ENCODE measurements at places on chromosomes 3 and 15.

DNA sequence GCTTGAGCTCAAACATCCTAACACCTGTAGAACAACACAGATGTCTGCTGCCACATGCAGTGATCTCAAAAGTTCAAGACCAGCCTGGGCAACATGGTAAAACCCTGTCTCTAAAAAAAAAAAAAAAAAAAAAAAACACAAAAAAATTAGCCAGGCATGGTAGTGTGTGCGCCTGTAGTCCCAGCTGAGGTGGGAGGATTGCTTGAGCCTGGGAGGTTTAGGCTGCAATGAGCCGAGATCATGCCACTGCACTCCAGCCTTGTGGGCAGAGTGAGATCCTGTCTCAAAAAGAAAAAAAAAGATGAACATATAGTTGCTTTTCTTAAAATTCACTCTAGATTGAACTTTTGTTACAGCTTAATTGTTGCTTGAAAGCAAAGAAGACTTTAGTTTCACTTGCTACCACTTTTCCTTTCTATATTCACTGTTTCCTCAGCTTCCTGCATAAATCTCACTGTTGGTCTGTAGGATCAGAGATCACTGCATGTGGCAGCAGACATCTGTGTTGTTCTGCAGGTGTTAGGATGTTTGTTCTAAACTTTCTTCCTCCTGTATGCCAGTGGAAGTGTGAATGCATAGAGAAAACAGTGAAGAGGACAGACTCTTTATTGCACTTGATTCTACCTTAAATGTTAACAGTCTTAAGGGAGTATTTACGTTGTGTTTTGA, 12.6 kb downstream of the RAB11A start:
- H3K27me3 ChIP-seq = no peaks in the 10 kb centered on the region
- peak overlapping the region; percentile 39 for H3K27ac ChIP-seq
- H3K4me3 ChIP-seq = peak overlapping the region; percentile 26
- DNase-seq = no peak
- peaks cover 33% of the 10 kb centered on the region for H3K4me1 ChIP-seq

GRCh38 chr3:158794936-158795518, 6.8 kb upstream of the MFSD1 start:
- H3K36me3 ChIP-seq = no peaks in the 10 kb centered on the region
- H3K27me3 ChIP-seq = peaks cover 3% of the 10 kb centered on the region
- H3K4me3 ChIP-seq = no peak overlapping the region

- no peaks in the 10 kb centered on the region for H3K27me3 ChIP-seq
- no peak overlapping the region for H3K4me3 ChIP-seq
- H3K4me1 ChIP-seq = no peaks in the 10 kb centered on the region
- no peak for DNase-seq
These were observed 25.1 kb downstream of the LRRFIP2 start for GRCh38 chr3:37149257-37149656.

- no peak for DNase-seq
- H3K4me1 ChIP-seq = no peaks in the 10 kb centered on the region
- no peaks in the 10 kb centered on the region for H3K36me3 ChIP-seq
- H3K27me3 ChIP-seq = no peaks in the 10 kb centered on the region
- H3K27ac ChIP-seq = no peak overlapping the region
These were observed 93.1 kb upstream of the KBTBD8 start for GRCh38 chr3:66904831-66905493.

DNA sequence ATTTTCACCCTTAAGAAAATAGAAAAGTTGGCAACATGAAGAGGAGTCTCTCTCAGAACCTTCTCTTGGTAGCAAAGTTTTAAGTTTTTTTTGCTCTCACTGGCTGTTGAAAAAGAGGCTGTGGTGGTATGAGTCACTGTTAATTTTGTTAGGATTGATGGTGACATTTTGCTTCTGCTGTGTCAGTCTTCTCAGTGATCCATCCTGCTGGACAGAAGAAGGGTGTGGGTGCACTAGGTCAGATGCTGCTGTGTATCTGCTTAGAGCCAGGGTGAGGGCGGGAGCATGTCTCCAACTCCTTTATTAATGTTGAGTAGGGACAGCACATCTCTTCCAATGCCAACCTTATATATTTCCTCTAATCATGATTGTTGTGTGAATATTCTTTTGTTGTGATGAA, 369.5 kb downstream of the FEZF2 start:
- no peak overlapping the region for H3K4me3 ChIP-seq
- no peaks in the 10 kb centered on the region for H3K4me1 ChIP-seq
- no peak overlapping the region for H3K27ac ChIP-seq
- H3K27me3 ChIP-seq = no peaks in the 10 kb centered on the region
- H3K36me3 ChIP-seq = no peaks in the 10 kb centered on the region

DNA sequence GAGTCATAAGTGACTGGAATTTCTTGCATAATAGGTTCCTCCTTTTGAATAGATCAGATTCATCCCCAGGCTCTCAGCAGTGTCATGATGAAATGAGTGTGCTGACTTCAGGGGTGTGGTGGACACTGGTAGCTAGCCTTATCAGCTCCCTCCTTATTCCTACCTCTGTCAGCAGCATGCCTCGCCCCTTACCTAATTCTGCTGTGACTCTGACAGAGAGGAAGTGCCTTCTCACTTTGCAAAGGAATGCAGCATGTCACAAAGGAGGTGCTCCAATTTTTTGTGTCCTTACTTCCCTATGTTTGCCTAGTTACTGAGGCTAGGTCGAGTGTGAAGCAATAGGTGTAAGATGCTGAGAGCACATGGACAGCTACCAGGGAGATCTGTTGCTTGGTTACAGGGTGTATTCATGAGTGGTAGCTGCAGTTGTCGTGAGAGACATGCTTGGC, 90.6 kb downstream of the TNFAIP8L3 start:
- no peaks in the 10 kb centered on the region for H3K4me1 ChIP-seq
- H3K27me3 ChIP-seq = no peaks in the 10 kb centered on the region
- H3K27ac ChIP-seq = no peak overlapping the region
- DNase-seq = no peak
- peaks cover 5% of the 10 kb centered on the region for H3K36me3 ChIP-seq

- no peaks in the 10 kb centered on the region for H3K4me1 ChIP-seq
- DNase-seq = no peak
- no peaks in the 10 kb centered on the region for H3K27me3 ChIP-seq
- no peak overlapping the region for H3K4me3 ChIP-seq
- no peaks in the 10 kb centered on the region for H3K36me3 ChIP-seq
These were observed 323.8 kb upstream of the AZI2 start for GRCh38 chr3:28672406-28672805.

GRCh38 chr3:133608388-133608787, 34.9 kb downstream of the CDV3 start:
- H3K36me3 ChIP-seq = no peaks in the 10 kb centered on the region
- no peak overlapping the region for H3K27ac ChIP-seq
- DNase-seq = no peak
- no peak overlapping the region for H3K4me3 ChIP-seq
- H3K27me3 ChIP-seq = no peaks in the 10 kb centered on the region
- no peaks in the 10 kb centered on the region for H3K4me1 ChIP-seq

- no peak overlapping the region for H3K27ac ChIP-seq
- H3K36me3 ChIP-seq = peaks cover under 1% of the 10 kb centered on the region
- H3K4me3 ChIP-seq = no peak overlapping the region
- no peaks in the 10 kb centered on the region for H3K27me3 ChIP-seq
These were observed 52.2 kb downstream of the RYK start for GRCh38 chr3:134198414-134198813.
